ENCODE measurements at places on chromosomes 16 and 17.
A peak's percentile ranks its signal among the peaks of the same experiment; 100 is the strongest.

DNA sequence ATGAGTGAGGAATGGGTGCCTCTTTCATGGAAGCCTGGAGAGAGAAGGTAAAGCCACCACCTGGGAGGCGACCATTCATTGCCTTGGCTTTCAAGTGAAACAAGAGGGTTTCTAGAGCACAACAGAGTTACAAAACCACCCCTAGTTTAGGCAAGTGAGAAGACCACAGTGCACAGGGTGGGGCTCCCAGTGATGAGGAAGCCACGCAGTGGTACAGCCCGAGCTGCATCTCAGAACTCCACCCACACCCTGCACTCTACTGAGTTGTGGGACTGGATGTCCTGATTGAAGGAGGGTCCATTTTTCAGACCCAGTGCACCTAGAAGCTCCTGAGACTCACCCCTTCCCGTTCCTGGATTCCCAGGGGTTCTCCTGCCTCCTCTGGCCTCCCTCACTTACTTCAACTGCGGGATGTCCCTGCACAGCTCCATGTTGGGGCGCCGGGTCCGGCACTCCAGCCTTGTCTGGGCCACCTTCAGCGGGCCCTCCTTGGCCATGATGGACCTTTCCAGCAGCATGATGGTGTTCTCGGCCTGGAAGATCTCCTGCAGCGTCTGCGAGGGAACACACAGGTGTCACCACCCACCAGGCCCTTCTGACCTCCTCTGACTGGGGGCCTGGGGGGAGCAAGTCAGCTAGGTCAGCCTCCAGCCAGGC is 55.1 kb upstream of the EMP2 start:
- DNase-seq = no peak

DNA sequence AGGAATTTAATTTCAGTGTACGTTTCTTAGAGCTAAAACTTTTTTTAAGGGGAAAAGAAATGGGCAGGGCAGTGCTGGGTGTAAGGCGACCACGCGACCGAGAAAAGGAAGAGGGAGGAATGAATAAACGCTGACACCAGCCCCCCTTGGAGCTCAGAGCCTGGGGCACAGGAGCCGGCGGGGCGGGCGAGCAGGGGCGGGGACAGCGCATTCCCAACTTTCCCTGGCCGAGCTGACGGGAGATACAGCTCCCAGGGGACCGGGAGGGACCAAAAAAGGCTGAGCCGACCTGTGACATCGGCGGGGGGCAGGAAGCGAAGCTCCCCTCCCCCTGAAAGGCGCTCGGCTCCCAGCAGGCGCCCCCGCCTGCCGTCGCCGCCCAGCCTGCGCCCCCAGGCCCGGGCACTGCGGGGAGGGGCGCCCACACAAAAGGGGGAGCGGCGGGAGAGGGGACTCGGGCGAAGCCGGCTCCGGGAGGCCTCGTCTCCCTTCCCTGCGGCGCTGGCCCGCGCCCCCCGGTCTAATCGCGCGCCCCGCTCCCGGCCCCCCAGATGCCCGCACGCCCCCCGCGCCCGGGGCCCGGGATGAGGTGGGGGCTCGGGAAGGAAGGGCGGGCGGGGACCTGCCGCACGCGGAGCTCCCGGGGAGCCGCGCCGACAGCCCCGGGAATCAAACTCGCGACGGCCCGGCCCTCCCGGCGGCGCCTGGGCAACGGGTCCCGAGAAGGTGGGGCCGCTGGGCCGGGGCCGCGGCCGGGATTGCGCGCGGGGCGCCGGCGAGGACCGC is 622 bp downstream of the CUEDC1 start:
- peak; percentile 38 for DNase-seq

- DNase-seq = no peak
Measured at GRCh38 chr17:57644326-57644725, 100.8 kb downstream of the CCDC182 start.

DNA sequence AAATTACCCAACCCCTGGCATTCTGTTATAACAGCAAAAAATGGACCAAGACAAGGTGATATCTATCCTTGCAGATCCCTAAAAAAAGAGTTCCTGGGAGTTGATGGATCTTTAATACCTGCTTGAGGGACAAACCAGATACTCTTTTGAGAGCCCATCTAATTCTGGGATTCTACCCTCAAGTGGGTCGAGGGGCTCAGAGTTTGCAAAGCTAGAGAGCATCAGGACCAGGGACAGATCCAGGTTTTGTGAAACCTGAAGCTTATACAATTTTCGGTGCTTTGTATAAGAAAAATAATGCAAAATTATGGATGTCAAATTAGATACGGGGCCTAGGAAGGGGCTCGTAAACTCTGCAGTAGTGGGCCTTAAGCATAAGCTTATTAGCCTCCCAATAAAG is 130.5 kb upstream of the CRHR1 start:
- no peak for DNase-seq

GRCh38 chr16:67016143-67016542 is 12.8 kb upstream of the CBFB start:
- no peak for DNase-seq

DNA sequence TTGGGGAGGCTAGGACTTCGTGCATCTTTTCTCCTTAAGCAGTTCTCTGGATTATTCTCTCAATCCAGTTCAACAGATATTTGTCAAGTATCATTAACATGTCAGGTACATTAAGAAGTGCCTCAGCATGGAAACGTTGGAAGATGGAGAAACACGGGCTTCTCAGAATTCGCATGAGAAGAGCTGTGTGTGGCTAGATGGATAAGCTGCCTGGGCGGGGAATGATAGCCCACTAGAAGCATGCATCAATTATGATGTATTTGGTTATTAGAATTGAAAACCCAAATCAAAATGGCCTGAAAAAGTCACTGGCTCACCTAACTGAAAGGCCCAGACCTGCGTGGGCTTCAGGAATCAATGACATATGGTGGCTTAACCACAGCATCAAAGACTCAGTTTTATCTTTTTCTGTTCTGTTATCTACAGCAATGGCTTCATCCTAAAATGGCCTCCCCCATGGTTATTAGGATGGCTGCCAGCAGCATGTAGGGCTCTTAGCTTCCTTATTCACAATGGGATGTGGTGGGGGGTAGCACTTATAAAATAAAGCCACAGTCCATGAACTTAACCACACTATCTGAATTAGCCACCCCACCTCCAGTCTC is 43.9 kb downstream of the MMD start:
- DNase-seq = no peak

DNA sequence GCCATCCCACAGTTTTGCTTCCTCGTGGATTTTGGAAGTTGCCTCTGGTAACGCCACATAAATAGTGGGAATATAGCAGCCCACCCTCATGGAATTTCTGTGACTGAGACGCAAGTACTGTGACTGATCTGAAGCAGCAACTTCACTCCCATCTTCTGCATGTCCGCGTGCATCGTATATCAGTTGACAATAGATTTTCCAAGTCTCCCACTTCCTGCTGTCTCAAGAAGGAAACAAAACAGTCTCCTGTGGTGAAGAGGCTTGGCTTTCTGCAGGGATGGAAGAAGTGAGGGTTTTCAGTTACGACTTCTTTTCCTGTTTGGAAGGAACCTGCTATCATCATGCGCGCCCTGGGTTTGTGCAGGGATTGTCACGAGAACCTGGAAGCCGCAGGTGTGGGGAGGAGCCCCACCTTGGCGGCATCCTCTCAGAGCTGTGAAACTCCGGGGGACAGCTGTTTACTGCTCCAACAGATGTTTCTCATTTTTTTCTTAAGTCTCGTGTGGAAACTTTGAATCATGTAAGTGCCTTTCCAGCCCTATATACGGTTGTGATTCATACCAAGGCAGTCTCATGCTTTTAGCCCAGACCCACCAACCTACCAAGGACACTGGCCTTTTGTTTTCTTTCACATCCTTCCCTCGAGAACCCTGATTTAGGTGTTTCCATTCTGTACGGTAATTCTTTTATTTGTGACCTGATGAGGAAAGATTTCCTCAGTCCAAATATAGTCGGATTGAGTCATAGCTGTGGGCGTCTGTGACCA is 57.5 kb downstream of the WIPI1 start:
- no peak for DNase-seq

DNA sequence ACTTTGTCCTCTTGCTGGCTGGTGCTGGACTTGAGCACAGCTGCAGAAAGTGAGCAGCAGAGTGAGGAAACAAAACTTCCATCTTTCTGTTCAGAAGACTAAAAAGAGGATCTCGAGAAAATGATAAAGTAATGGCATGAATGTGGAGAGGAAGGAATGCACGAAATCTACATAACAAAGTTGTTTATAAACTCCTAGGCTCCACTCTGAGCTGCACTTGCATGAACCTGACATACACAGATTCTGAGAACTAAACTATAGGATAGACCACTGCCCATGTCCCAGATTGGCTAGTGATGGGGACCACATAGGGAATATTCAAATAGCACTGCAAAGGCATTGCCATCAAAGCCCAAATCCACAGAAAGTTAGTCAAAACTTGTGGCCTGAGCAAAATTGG is 121.1 kb upstream of the MON1B start:
- no peak for DNase-seq

- DNase-seq = no peak
Measured at GRCh38 chr17:29686993-29687590, 64.4 kb upstream of the CORO6 start.

DNA sequence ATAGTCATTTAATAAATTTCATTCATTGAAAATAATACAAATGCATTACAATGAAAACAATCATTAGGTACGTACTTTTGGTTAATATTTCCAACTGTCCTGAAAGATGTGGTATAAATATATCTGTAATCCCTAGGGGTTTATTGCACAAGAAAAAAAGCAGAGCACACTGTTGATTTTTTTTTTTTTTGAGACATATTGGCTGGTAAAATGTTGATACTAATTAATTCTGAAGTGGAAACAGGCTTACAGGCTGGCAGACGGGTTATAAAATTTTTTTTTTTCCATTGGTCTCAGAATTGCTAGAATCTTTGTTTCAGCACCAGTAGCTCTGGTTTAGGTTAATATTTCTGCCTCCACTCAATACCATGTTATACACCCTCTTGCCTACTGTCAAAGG is 193.6 kb downstream of the MAP2K6 start:
- no peak for DNase-seq

DNA sequence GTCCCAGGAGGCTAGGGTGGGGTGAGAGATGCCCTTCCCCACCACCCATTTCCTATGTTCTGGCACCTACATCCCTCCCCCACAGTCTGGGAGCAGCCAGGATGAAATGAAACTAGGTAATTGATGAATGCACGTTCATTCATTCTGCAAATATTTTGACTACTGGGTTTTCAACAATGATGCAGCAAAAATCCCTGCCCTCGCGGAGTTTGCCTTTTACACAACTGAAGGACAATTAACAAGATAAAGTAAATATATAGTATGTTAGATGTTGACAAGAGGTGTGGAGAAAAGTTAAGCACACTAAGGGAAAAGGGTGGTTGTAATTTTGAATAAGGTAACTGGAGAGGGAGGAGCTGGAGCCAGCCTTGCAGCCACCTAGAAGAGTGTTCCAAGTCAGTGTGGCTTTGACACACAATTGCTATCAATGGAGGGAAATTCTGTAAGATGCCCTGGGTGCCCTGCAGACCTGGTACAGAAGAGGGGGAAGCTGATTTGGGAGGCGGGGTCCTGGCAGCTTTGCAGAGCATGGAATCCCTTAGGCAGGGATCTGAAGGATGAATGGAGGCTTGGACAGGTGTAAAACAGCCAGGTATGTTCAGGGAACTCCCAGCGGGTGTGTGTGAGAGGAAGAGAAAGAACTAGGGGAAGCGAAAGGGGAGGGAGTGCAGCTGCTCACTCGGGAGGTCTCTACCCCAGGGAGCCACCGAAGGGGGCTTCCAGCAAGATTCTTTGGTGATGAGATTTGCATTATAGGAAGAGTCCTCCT is 2.5 kb downstream of the TMEM92 start:
- DNase-seq = no peak

- DNase-seq = peak; percentile 95
Measured at GRCh38 chr16:18983565-18984434, at the start of gene TMC7. Gene TMC7 (plus strand): TSS chr16:18983934. CDS start chr16:18984064, 130 bp downstream.

DNA sequence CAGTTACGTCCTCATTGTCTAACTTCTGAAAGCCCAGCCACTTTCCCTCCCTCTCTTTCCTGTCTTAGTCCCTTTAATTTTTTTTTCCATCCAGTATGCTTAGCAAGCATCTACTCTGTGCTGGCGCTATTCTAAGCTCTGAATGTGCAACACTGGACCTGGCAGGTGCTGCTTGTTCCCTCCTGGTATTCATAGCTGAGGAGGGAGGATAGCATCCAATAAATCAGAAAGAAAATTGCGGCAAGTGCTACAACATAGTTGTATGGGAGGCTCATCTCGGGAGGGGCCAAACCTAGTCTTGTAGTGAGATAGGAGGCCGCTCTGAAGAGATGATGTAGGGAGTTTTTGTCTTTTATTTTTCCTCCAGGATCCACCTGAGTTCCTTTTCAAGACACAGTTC is 457.3 kb upstream of the HSBP1 start:
- no peak for DNase-seq

DNA sequence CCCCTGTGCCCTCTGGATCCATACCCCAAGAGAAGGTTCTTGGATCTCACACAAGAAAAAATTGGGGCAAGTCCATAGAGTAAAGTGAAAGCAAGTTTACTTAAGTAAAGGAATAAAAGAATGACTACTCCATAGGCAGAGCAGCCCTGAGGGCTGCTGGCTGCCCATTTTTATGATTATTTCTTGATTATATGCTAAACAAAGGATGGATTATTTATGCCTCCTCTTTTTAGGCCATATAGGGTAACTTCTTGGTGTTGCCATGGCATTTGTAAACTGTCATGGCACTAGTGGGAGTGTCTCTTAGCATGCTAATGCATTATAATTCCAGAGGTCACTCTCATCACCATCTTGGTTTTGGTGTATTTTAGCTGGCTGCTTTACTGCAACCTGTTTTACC is 70.8 kb downstream of the NLK start:
- no peak for DNase-seq

DNA sequence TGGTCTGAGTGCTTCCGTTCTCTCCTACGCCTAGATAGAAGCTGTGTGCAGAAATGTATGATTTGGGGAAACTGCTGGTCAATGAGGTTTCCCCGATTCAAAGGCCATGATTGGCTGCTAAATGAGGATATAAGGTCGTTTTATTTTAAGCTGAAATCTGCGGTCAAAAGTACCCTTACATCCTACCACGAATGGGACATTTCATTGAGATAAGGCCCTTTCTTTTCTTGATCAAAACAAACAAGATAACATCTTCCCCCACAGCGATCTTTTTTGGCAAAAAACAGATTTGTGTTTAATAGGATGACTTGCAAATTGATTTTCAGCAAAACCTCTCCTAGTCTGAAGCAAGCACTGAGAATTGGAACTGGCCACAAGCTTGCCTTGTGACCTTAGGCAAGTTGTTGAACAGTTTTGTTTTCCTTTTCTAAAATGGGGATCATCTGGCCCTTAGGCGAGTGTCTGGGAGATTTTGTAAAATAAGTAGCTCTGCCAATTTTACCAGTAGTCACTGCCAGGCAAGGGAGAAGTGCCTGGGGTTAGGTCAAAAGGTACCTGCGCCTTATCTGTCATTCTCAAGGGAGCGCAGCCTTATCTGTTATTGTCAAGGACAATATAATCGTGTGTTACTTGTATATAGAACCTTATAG is 635 bp downstream of the SCPEP1 start:
- DNase-seq = no peak
